Stimulated activated CD4-positive, alpha-beta T cell treated with anti-CD3 and anti-CD28 coated beads, Interleukin-1b, Interleukin-23, amount 100 ng/mL, for 1 hour (primary cell): ENCODE measurements at places on chromosomes 2 and 18.

GRCh38 chr2:74349889-74350288 lies 6.7 kb upstream of the SLC4A5 start:
- DNase-seq = no peak

GRCh38 chr2:75019790-75020189 lies 61.3 kb downstream of the POLE4 start:
- no peak for DNase-seq

DNA sequence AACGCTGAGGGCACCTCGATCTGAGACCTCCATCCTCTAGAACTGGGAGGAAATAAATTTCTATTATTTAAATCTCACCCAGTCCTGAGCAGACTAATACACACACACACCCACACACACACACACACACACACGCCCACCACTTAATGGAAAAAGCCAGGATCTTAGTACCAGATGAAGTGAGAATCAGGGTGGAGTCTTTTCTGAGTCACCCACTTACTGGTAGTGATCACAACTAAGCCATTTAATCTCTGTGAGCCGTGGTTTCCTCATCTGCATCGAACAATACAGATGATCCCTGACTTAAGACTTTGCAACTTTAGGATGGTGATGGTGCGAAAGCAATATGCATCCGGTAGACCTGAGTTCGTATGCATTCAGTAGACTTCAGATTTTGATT lies 18.6 kb downstream of the THNSL2 start:
- DNase-seq = no peak

DNA sequence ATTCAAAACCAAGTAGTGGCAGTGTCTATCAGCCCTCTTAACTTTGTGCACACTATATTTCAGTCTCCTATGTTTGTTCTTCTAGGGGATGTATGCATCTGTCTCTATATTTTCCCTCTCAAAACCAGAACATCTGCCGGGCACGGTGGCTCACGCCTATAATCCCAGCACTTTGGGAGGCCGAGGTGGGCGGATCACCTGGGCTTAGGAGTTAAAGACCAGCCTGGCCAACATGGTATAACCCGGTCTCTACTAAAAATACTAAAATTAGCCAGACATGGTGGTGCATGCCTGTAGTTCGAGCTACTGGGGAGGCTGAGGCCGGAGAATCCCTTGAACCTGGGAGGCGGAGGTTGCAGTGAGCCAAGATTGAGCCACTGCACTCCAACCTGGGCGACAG lies 9.9 kb upstream of the GAREM2 start:
- no peak for DNase-seq

- no peak for DNase-seq
These were observed 26.4 kb downstream of the CCNT2 start for GRCh38 chr2:134944975-134945374.

DNA sequence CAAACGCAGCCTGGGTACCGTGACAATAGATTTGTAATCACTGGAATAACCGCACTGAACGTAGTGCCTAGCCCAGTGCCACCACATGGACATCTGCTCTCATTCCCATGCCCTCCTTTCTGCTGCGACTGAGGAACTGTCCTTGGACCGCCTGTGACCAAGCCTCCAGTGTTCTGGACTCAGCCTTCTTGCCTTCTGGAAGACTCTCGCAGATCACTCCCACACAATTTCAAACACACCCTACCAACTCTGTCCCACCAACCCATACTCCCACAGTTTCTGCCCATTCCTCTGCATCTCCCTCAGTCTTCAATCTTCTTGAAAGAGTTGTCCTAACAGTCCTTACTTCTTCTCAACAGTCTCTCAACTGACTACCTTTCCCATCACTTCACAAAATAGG lies 2.1 kb downstream of the RNF149 start:
- DNase-seq = no peak

DNA sequence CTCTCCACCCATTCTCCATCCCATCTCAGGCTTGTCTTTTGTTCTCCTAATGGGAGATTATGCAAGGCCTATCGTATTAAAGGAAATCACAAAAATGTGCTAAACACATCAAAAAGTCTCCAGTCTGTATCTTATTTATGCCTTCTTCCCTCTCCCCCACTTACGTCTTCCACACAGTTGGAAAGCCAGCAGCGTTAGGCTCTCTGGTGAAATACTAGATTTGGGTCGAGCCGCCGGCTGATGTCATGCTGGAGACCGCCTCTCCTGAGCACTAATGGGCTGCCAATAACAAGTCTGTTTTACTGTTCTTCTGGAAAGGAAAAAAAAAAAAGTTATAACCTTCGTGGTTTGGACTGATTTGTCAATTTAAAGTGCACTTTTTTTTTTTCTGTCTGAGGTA lies 182.7 kb upstream of the SIX2 start:
- DNase-seq = no peak

DNA sequence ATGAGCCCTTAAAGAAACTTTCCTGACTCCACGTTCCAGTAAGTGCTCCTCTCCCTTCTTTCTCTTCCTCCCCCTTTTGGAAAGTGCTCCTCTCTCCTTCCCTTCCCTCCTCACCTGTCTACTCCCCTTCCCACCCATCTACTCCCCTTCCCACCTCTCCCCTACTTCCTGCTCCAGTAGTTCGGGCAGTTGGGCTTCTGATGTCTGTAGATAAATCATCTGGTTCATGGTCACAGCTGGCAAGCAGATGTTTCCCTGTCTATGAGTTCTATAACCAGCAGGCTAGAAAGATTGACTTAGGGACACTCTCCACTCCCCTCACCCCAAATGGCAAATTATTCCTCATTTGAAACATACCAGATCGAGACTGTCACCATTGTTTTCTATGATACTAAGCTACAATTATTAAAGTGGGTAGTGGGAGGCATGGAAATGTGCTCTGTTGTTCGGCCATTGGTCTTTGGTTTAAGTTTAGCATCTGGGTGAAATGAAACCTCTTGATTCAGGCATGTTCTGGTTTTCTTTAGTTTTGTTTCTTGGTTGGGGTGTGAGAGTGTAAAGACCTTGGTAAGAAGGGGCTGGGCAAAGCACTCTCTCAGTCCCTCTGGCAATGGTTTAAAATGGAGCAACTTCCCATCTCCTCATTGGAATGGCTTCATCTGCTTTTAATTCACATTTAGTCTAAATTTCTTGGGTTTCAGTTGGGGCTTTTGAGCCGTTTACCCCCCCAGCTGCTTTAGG lies 413.2 kb upstream of the SPRED2 start:
- no peak for DNase-seq

DNA sequence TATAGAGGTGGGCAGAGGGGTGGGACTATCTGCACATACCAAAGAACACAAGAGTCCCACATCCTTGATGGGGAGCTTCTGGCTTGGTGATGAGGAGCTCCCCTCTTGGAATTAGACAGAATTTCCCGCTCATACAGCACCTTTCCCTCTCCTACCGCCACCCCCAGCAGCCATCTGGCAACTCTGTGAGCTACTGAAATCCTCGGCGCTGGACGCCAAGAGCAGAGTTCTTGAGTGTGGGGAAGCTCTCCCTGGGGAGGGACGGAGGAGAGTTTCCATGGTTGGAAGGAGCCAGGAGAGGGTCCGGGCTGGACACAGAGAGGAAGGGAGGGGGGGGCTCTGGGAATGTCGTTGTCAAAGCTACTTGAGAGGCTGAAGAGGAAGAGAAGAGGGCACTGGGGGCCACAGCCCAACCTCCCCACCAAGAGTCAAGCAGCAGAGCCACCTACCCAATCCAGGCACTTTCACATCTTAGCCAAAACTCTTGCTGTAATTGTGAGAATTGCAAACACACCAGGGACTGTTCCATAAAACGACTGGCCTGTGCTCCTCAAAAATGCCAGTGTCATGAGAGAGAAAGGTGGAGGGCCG lies 89.4 kb upstream of the MCFD2 start:
- DNase-seq = no peak

GRCh38 chr18:4399929-4400328 lies 55.2 kb downstream of the DLGAP1 start:
- DNase-seq = no peak

DNA sequence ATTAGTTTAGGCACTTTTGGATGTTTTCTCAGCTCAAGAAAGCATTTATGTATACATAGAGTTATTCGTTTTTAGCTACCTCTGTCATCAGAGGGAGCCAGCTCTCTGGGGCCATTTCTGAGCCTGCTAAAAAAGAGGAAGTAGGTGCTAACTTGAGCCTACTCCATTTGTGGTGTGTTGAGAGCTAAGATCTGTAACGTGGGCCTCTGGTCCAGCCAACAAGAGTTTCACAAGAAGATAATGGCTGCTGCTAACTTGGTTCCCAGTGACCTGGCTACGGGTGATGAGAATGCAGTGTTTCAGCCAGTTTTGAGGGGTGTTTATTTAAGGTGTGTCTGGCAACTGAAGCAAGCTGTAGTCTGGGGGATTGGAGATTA lies 182.5 kb downstream of the PRKCE start:
- no peak for DNase-seq

DNA sequence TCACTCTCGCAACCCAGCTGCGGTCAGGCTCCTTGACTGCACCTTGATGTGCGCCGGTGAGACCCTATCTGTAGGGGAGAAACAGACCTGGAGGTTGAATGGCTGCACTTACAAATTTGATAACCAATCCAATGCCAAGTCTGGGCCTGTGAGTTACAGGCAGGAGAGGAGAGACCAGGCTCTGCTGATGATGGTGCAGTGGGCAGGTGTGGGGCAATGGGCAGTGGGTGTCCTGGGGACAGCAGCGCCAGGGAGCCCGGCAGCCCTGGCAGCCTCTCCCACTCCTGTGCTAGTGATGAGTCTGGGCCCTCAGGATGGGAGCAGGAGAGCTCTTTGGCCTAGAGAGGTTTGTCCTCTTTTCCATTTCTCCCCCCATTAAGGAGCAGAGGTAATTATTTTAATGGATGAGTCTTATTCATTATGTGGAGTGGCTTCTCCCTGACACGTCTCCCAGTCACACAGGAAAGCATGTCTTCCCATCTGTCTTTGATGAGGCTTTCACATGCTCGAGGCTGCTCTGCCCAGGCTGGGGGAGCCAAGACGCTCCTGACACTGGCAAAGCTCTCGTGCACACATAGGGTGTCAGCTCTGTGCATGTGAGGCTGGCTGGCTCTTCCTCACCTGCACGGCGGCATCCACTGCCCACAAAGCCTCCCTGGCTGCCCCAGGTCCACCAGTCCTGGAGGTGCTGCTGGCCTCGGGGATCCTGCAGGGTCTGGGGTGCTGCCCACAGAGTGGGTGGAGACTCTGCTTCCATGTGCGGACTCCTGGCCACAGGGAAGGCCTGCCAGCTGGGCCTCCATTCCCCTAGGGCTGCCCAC lies 10.0 kb upstream of the ALLC start:
- DNase-seq = no peak
